Astrocyte of the spinal cord (primary cell): ENCODE measurements at places on chromosomes 7 and 10.

GRCh38 chr7:7924303-7924702 lies 44.3 kb upstream of the GLCCI1 start:
- no peak for DNase-seq

GRCh38 chr10:62992145-62992721 lies 140.9 kb upstream of the NRBF2 start:
- peak; percentile 48 for DNase-seq

- DNase-seq: no peak
These were observed 24.1 kb upstream of the KCNMA1 start for GRCh38 chr10:77661674-77662073.

GRCh38 chr7:149261316-149261828 lies 624 bp upstream of the ZNF783 start:
- DNase-seq: peak; percentile 62
